ENCODE measurements at places on chromosomes 4 and X.

DNA sequence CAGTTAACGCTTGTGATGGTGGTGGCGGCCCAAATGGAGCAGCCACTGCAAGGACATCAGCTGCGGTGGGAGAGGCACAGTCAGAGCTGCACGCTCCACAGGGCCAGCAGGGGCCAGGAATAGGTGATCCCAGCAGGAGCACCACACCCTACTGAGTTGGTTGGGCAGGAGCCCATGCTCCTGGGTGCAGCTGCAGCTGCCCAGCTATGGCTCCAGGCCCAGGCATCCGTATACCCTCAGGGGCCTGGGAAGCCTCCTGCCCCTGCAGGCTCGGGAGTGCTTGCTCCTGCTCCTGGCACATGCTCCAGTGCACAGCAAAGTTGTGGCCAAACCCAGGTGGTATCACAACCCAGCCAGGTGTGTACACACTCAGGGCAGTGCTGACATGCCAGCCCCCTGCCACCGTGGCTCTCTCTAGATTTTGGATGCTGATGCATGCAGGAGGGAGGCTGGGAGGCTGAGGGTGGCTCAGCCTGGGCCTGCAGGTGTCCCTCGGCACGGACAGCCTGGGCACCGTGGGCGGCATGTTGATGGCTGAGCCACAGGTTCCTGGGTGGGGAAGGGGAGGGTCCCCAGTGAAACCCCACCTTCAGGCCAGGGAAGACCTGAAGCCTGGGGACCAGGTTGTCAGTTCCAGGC, 150.2 kb downstream of the CXXC4 start:
- DNase-seq, result no peak

DNA sequence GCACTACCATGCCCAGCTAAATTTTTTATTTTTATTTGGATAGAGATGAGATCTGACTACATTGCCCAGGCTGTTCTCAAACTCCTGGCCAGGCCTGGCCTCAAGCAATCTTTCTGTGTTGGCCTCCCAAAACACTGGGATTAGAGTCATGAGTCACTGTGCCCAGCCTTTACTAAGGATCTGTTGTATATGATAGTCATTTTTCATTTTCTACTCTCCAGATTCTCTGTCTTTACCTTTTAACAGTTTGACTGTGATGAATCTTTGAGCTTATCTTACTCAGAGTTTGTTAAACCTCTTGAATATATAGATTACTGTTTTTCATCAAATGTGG, 161.8 kb downstream of the FNIP2 start:
- no peak for DNase-seq

- DNase-seq, result no peak
These were observed 92.0 kb downstream of the UGT8 start for GRCh38 chr4:114690571-114690970.

DNA sequence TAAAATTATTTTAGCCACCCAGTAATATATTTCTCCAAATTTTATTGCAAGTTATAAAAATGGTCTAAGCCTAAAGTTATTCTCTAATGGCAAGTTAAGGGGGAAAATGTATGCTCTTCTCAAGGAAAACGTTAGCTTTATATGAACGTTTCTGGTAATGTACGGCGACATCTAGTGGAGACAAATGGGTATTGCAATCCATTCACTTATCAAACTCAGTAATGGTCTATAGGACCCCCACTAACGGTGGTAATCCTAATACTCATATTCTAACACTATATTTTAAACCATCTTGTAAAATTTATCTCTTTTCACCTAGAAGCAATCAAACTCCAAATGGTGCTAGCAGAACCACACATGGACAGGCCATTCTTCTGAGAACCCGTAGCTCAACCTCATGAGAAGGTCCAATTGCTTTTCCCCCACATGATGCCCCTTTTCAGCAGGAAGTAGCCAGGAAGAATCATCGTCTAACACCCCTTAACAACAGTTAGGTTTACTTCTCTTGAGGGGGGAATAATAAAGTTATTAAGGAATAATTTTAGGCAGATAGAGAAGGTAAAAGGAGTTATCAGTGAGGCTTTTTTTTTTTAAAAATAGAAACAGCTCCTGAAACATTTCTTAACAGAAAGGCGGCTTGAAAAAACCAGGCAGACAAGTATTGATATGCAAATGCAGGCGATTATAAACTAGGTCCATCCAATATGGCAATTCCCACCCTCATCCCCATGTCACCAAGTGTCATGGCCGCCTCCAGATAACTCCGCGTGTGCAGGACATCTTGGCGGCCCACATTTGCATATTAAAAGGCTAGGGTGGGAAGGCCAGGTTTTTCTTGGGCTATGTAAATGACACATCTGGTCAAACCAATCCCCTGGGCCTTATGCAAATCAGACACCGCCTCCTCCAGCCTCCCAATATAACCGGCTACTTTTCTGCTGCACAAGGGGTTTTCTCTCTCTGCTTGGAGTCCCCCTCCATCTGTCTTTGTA, 35.0 kb downstream of the NUDT11 start:
- DNase-seq, result peak; percentile 21

DNA sequence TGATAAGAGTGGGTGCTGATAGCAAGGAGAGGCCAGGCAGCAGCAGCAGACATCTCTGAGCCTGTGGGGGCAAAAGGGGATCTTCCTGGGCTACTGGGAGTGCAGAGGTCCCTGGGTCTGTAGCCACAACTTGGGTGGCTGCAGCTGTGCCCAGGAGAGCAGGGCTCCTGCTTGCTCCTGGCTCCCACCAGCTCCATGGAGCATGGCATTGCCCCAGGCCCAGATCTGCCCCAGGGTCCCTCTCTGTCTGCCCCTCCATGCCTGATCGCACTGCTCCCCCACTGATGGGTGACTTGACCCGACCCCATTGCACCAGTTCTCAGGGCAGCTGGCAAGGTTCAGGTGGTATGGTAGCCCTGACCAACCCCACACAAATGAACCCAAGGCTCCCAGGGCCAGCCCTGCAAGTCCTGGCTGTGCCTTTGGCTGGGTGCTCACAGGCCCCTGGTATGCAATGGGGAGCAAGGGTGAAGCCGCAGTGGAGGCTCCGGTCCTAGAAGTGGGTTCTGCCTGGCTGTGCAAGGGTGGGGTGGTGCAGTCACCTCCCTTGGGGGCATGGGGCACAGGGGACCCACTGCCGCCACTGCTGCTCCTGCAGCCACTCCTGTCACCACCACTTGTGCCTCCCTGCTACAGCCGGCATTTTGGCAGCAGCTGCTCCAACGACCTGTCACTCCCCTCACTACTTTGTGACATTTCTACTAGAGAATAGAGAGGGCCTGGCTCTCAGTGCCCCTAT, 184.9 kb downstream of the NPFFR2 start:
- no peak for DNase-seq

GRCh38 chr4:102625232-102625930, 124.2 kb downstream of the NFKB1 start:
- DNase-seq, result peak; percentile 84

- no peak for DNase-seq
These were observed 40.2 kb upstream of the NHSL2 start for GRCh38 chrX:71870208-71871098.

DNA sequence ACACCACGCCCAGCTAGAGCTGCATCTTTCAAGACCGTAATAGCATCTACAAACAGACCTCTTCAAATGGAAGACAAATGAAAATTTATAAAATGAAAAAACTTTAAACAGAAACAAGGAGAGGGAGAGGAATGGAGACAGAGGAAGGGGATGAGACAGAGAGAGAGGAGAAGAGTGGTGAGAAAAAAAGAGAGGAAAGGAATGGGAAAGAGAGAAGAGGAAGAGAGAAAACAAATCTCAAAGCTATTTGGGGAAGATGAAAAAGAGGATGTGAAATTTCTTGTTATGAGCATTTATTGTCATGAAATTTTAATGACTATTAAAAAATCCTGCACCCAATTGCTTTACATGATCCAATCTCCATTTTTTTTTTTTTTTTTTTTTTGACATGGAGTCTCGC, 726.9 kb downstream of the GRID2 start:
- DNase-seq, result no peak

DNA sequence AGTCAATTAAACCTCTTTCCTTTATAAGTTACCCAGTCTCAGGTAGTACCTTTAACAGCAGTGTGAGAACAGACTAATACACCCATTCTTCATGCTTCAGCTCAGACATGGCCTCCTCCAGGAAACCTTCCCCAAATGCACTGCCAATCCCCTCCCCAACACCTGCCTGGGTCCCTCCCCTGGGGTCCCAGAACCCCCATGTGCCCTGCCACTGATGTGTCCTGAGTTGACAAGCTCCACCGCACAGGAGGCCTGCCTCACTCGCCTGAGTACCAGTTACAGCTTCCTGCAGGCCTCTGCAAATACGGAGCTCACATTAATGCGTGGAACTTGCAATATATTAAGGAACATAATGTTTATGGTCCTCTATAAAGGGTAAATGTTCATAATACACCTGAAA, 34.9 kb upstream of the CRMP1 start:
- DNase-seq, result no peak

DNA sequence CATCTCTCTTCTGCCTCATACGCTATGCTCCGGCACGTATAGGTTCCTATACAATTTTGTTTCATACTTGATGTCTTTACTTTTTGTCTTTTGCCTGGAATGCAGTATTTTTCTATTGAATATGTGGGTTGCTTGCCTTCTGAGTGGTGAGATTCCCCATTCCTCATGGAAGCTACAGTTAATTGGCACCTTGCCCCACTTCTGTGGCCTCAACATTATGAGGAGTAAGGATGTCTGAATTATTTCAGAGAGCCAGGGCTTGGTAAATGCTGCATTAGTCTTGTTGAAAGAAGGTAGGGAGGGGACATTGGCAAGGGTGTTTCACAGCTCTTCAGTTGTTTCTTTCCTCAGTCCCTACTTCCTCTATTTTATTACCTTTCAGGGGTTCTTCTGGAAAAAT, 23.0 kb downstream of the CDKL5 start:
- no peak for DNase-seq

- DNase-seq, result peak; percentile 81
These were observed 19.5 kb upstream of the CCNI start for GRCh38 chr4:77095101-77095821.

DNA sequence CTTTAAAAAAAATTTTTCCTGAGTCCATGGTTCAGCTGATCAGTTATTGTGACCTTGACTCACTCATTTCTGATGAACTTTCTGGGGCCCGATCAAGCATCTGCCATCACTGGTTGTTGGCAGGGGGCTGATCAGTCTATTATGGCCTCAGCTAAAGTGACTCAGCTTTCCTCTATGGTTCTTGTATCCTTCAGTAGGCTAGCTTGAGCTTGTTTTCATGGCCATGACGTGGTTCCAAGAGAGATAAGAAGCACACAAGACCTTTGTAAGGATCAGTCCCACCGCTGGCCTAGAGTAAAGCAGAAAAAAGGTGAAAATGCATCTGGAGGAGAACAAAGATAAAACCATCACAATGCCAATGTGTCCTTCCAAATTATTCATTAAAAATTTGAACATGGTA, 29.8 kb upstream of the EPGN start:
- DNase-seq, result no peak

DNA sequence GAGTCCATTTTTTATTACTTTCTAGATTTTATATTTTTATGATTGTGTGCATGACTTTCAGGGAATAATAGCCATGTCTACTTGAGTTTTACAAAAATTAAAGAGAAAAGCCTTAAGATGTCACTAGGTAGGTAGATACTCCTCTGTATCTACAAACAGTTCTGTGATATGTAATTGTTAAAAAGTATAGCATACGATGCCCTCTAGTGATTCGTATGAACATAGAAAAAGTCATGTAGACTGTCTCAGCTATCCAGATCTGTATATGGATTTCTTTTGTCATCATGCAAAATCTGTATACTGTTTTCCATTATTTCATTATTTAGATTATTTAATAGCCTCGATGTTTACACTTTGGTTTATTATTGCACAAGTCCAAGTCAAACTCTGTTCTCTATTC, 856.6 kb downstream of the CENPC start:
- no peak for DNase-seq

DNA sequence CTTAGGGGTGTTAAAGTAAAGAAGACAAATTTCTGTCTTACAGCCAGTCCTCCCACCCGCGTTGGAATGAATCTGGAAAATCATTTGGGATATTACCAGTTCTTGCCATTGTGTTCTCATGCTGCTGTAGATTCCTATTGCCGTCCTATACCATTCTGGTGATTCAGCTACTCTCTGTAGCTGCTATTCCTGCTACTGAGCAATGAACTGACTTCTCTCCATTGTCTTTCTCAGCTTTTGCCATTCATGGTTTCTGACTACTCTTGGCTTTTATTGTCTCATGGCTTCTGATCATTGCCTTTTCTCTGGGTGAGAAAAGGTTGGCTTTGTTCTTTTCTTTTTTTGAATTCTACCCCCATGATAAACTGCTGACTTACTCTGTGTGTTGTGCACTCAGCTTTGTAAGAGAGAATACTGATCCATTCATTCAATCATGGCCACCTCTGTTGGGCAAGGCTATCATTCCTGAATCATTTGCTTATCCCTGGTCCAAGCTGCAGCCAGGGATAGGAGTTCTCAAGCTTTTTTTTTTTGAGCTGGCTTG, 27.7 kb upstream of the METAP1 start:
- no peak for DNase-seq

DNA sequence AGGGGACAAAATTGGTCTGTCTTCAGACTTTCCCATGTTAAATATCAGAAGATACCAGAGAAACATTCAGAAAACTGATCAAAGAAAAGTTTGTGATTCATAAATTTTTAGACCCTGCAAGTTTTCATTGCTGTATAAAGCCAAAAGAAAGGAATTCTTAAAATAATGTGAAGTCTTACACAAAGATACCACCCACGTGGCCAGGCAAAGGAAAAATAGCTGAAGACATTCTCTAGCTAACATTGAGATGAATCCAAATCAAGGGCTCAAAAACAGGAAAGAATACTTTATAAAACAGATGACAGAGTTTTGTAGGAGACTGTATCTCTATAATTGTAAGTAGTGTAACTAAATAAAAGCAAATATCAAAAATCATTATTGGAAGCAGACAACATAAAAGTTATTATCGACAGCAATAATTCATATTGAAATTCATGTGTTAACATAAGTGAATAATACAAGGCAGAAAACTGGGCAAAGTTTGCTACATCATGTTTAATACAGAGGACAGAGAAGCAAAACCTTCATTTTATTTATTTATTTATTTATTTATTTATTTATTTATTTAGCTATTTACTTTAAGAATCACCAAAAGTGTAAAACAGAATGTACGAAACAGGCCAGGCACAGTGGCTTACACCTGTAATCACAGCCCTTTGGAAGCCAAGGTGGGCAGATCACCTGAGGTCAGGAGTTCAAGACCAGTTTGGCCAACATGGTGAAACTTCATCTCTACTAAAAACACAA, 204.6 kb upstream of the SLIT2 start:
- no peak for DNase-seq
